ENCODE measurements at places on chromosomes 1 and 21.

GRCh38 chr1:27057389-27057788 lies 44.7 kb upstream of the TENT5B start:
- no peak for DNase-seq

DNA sequence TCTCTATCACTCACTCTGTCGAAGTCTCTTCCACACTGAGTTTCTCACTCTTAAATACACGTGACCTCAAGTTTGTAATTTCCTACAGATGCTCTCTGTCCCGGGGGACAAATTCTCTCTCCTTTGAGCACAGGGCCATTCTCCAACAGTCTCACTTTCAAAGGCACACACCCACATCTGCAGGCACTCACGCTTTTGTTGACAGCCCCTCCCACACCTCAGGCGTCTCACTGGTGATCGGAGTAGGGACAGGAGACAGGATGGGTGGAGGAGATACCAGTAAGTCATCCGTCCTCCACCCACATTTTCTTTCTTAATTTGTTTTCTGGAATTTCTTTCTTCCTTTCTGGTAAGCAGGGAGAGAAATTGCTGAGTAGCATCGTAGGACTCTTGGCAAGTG lies 40.6 kb upstream of the GREM2 start:
- DNase-seq, result peak; percentile 44

- no peak for DNase-seq
These were observed 130.4 kb downstream of the ATP1B1 start for GRCh38 chr1:169236880-169237279.

DNA sequence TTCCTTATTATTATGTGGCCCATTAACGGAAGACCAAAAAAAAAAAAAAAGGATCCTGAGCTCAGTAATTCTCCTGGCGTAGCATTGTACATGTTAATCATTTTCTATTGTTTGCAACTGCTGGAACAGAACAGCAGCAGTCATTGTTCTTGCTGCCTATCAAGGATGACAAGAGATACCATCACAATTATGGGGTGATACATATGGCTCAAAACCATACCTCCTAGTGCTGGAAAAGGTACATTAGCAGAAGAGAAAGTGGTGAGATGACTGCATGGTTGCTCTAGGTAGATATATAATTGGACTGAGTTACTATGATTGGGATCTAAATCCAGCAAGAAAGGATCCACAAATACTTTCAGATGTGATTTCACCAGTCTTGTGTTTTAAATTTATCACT lies 13.3 kb upstream of the TLR5 start:
- DNase-seq, result no peak

GRCh38 chr1:157278383-157279137 lies 140.4 kb upstream of the ETV3 start:
- no peak for DNase-seq

Data from fibroblast of skin of back (primary cell).